ENCODE measurements at places on chromosomes 11 and 22.
A peak's percentile ranks its signal among the peaks of the same experiment; 100 is the strongest.

DNA sequence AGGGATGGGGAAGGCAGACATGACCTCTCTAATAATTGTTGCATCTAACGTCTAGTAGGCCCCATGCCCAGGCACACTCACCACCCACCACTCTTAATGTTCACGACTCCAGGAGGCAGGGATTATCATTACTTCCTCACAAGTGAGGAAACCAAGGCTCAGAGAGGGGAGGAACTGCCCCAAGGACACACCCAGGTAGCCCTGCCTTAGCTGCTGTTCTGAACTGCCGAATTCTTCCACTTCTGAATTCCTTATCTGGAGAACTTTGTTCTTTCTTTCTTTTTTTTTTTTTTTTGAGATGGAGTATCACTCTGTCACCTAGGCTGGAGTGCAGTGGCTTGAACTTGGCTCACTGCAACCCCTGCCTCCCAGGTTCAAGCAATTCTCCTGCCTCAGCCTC is 16.7 kb downstream of the SLCO2B1 start:
- DNase-seq, result no peak

GRCh38 chr11:5226732-5227310 is at the start of gene HBB:
HBB (minus strand) TSS chr11:5227071; CDS start chr11:5227021, 50 bp downstream.
- peak; percentile 8 for DNase-seq

DNA sequence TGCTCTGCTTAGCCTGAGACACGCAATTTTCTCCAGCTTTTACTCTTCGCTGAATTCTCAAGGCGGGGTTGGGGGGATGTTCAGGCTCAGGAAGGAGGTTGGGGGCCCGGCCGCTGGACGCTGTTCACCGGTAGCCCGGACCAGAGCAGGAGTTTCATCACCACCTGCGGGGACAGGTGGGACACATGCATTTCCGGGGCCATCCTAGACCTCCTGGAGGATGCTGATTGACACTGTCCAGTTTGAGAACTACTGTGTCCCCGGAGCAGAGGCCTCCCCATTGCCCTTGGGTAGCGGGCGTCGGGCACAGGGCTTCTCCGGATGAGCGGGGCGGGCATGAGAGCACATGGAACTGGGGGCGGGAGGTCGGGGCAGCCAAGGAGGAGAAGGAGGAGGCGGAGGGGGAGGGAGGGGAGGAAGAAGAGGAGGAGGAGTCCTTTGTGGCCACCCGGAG is 144.0 kb upstream of the GRK3 start:
- no peak for DNase-seq

- DNase-seq, result no peak
Observed at GRCh38 chr11:3939211-3939610, 83.7 kb downstream of the STIM1 start.

- no peak for DNase-seq
Observed at GRCh38 chr22:39381009-39381755, 18.4 kb upstream of the TAB1 start.

- peak; percentile 4 for DNase-seq
Observed at GRCh38 chr11:113994077-113994954, 19.4 kb downstream of the HTR3A start.

DNA sequence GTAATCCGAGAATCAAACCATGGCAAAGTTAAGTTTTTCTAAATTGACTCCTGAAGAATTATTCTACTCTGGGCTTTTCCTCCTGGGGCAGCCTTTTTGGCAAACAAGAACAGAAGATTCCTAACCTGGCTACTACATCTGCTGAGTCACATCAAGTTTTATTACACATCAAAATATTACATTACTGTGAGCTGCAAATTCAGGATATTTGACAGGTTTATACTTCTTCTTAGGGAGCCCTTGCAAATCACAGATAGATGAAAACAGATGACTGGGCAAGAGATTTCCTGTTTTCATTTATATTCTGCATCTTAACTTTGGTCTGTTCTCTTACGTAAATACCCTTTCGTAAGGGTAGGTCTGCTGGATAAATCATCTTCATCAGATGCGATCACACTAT is 23.6 kb downstream of the XRRA1 start:
- DNase-seq, result no peak

All from NCI-H748 treated with DMSO at 0.1 percent for 48 hours (cell line).